NCI-H1417 treated with DMSO at 0.1 percent for 48 hours (cell line): ENCODE measurements at places on chromosomes 1 and 21.

DNA sequence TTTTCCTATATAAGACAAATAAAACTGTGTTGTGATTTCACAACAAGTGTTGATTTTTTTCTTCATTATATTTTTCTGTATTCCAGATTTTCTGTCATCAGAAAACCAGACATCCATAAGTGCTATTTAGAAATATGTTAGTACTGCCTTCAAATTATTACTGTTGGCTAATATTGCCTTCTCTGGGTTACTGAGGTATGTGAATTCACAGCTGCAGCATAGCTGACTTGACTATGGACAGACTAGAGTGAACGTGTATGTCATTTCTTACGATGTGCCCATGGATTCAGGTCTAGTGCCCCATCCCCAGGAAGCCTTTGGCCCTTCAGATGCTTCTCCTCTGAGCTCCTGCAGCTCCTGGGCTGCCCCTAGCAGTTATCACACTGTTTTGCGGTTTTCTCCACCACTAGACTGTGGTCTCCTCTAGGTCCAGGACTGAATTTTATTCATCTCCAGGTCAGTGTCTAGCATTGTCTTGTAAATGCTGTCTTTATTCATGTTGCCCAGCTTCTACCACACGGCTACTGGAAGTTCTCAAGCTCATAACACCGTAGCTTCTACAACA is 118.5 kb downstream of the FGGY start:
- no peak for DNase-seq

DNA sequence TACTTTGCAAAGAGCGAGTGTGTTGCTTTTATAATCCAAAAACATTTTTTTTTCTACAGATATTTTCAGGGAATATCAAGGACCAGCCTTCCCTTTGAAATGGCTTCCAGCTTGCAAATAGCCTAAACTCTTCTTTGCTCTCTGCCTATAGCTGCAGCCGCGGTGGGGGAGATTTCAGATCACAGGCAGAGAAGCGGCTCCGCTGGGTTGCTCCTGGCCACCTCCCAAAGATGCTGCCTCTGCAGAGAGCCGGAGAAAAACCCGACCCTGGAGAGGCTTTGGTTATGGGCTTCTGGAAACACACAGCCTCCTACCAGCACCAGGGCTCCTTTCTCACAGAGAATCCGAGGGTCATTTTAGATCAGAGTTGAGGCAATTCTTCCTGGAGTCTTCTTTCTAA is 18.6 kb upstream of the PAX7 start:
- no peak for DNase-seq

- DNase-seq, result no peak
These were observed 355.2 kb downstream of the NTNG1 start for GRCh38 chr1:107496002-107496401.

- DNase-seq, result no peak
These were observed 32.8 kb upstream of the BACH1 start for GRCh38 chr21:29265690-29266479.

- DNase-seq, result no peak
These were observed 378.9 kb downstream of the TTLL7 start for GRCh38 chr1:83620016-83620415.

DNA sequence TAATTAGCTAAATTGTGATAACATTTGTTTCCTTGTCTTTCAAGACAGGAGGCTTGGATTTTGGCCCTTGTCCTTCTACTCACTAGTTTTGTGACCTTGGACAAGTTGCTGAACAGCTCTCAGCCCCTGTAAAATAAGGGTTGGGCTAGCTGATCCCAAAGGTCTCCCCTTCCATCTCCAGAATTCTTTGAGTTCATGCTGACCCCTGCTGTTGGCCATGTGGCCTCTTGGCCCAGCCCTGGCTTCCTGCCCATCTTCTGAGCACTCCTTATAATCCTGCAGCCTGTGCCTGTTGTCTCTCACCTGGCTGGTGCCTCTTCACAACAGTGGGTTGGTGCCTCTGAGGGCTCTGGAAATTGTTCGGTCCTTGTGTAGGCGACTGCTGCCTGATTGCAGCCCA is 10.1 kb downstream of the PTGFRN start:
- no peak for DNase-seq

DNA sequence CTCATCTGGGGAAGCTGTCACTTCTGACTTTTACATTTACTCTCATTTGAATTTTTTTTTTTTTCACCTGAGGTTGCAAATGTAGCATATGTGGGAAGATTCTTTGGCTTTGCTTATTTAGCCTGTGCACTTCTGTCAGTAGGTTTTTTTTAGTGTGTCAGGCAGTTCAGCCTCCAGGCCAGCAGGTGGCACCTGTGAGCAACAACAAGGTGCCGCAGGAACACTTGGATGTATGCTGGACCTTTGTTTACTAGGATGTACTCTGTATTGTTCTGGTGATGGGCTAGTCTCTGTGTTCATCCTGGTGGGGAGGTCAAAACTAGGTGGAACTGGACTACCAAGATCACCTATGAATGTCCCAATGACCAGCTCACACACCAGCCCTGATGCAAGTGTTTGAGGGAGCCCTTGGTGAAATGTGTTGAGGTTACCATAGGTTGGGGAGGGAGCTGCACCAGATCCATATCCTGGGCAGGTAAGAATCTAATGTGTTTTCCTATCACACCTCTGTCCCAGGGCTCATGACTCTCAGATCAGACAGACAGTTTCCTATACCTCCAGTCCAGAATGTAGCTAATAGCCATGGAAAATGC is 618.2 kb downstream of the BRINP3 start:
- no peak for DNase-seq

- no peak for DNase-seq
These were observed 934.2 kb downstream of the TTLL7 start for GRCh38 chr1:83064589-83065242.

DNA sequence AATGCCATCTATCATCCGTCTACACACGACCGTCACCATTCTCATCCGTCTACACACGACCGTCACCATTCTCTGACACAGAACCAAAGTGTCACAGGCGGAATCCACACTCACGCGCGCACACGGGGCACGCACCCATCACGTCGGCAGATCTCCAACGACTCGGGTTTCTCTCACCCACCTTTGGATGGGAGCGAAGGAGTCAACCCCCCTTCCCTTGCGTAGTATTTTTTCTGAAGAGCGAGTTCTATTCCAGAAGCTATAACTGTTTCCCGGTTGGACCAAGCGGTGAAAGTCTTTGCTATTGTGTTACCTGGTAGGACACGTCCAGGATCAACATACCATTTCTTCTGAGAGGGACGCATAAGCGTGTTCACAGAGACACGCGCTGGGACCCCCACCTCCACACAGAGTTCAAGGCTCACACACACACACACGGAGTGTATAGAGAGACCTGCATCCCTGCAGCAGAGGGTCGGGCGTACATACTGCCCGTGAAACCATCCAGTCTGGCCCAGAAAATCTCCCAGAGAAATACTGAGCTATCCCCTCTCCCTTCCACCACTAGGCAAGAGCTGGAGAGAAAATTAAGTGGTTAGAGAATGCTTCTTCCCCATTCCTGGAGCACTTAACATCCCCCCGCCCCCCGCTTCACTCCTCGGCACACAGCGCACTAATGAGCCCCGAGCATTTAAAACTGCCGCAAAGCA is 741 bp downstream of the DUSP10 start:
- no peak for DNase-seq

- DNase-seq, result no peak
These were observed 1.5 kb downstream of the RPS6KA1 start for GRCh38 chr1:26530895-26531598.

DNA sequence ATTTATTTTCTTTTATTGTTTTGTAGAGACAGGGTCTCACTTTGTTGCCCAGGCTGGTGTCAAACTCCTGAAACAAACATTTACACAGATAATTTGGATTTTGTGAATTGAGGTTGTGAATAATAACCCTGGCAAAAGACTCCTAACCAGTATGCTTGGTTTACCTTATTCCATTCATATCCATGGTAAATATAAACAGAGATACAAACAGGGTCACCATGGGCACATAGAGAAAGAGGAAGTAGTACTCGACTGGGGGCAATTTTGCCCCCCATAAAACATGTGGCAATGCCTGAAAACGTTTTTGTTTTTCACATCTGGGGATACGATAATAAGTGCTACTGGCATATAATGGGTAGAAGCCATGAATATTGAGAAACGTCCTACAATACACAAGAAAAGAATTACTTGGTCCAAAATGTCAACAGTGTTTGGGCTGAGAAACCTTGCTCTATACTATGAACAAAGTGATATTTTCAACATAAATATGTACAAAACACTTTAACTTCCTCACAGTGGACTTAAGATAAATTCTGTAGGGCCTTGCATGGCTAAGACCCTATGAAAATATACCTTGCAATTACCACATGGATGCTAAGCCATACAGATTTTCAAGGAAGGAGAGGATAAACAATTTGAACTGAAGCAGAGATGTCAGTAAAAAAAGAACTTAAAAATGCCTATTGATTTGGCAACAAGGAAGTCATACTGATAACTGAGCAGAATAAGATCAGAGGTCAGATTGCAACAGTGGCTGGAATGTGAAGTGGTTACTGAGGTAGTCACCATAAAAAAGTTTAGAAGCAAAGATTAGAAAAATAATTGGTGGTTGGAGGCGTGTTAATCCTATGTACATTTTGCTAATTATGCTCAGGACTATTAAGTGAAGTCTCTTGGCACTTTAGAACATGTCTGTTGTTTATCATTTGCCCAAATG is 27.4 kb upstream of the ASPM start:
- DNase-seq, result no peak

DNA sequence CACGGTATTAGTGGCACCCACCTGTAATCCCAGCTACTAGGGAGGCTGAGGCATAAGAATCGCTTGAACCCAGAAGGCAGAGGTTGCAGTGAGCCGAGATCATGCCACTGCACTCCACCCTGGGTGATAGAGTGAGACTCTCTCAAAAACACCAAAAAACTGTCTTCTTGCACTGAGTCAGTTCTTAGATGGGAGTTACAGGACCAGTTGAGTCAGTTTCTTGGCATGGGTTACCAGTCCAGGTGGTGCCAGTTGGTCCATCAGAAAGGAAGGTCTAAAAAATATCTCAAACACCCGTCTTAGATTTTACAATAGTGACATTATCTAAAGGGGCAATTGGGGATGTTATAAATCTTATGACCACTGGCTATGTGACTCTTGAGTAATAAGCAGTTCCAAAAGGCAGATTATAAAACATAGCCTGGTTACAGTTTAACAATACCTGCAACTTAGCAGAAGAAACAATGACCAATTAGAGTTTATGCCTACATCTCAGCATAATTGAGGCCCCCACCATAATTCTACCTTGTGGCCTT is 206.9 kb upstream of the FGGY start:
- DNase-seq, result no peak

- DNase-seq, result no peak
These were observed 161.8 kb upstream of the CSF3R start for GRCh38 chr1:36644556-36644955.

DNA sequence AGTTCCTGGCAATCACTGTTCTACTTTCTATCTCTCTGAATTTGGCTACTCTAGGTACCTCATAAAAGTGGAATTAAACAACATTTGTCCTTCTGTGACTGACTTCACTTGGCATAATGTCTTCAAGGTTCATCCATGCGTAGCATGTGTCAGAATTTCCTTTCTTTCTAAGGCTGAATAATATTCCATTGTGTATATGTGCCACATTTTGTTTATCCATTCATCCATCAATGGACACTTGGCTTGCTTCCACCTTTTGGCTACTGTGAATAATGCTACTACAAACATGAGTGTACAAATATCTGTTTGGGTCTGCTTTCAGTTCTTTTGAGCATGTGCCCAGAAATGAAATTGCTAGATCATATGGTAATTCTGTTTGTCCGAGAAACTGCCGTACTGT is 14.7 kb downstream of the CACHD1 start:
- DNase-seq, result no peak

- no peak for DNase-seq
These were observed 11.6 kb downstream of the REG4 start for GRCh38 chr1:119799599-119800177.
